Activated CD4-positive, alpha-beta memory T cell treated with anti-CD3 and anti-CD28 coated beads, Interleukin-2, amount 10 ng/mL, durations not matched to agents 7 days and 5 days (primary cell): ENCODE measurements at places on chromosomes 5 and 9. TPM values are rescaled to one million over a fixed set of nuclear protein-coding genes. Genes with fewer than 3 reads are reported as not detected.

PCDHAC2 gene
- total RNA-seq, result not detected

SLC25A2 gene
- 0.50 TPM for total RNA-seq

EIF4EBP3 gene
- 11.6 TPM for total RNA-seq

CFAP77 gene
- total RNA-seq, result not detected

NFIB gene
- not detected for total RNA-seq

UGCG gene
- 21.4 TPM for total RNA-seq

ARHGEF39 gene
- total RNA-seq, result 19.9 TPM

IFNB1 gene
- 0.35 TPM for total RNA-seq

LCN15 gene
- not detected for total RNA-seq

ABO gene
- total RNA-seq, result 0.20 TPM

PCDHGB1 gene
- total RNA-seq, result 0.13 TPM

CARD6 gene
- total RNA-seq, result 4.6 TPM

CDK9 gene
- 115 TPM for total RNA-seq

SPATA9 gene
- total RNA-seq, result not detected

HK3 gene
- not detected for total RNA-seq

TRAF1 gene
- 73.6 TPM for total RNA-seq

SHOC1 gene
- total RNA-seq, result not detected

ARSB gene
- 10.5 TPM for total RNA-seq

INSYN2B gene
- total RNA-seq, result not detected

NSG2 gene
- not detected for total RNA-seq

NOL6 gene
- total RNA-seq, result 22.4 TPM

IFNA14 gene
- not detected for total RNA-seq

ZDHHC11 gene
- total RNA-seq, result 5.8 TPM

ZNF462 gene
- total RNA-seq, result 0.70 TPM

PALM2AKAP2 gene
- total RNA-seq, result not detected

TXNDC8 gene
- not detected for total RNA-seq

IL13 gene
- total RNA-seq, result 36.6 TPM

BTNL8 gene
- not detected for total RNA-seq

BAAT gene
- total RNA-seq, result not detected

AQP3 gene
- 162 TPM for total RNA-seq

PRR7 gene
- 4.9 TPM for total RNA-seq

CER1 gene
- not detected for total RNA-seq

C9orf50 gene
- not detected for total RNA-seq

SPATA31E1 gene
- not detected for total RNA-seq

SPINK5 gene
- not detected for total RNA-seq

PDE8B gene
- total RNA-seq, result not detected

CLIC3 gene
- total RNA-seq, result 4.9 TPM

AJM1 gene
- 8.7 TPM for total RNA-seq

HAVCR1 gene
- 3.6 TPM for total RNA-seq

TRIM41 gene
- 43.7 TPM for total RNA-seq

CCDC183 gene
- total RNA-seq, result 1.4 TPM

NME5 gene
- not detected for total RNA-seq

PCAT7 gene
- not detected for total RNA-seq

AMBP gene
- total RNA-seq, result not detected

GEMIN5 gene
- total RNA-seq, result 13.0 TPM

FBN2 gene
- total RNA-seq, result not detected

CKS2 gene
- total RNA-seq, result 180 TPM

CKMT2 gene
- not detected for total RNA-seq

TMEM174 gene
- total RNA-seq, result not detected

PTGER4 gene
- total RNA-seq, result 54.1 TPM

ESM1 gene
- total RNA-seq, result 0.76 TPM

TEX48 gene
- total RNA-seq, result 0.48 TPM

TEX10 gene
- 14.8 TPM for total RNA-seq

LMX1B gene
- total RNA-seq, result not detected
